Endothelial cell of umbilical vein (primary cell): ENCODE measurements at places on chromosomes 12 and 14.
A peak's percentile ranks its signal among the peaks of the same experiment; 100 is the strongest.

GRCh38 chr12:61998791-61999190, 261.4 kb upstream of the USP15 start:
- DNase-seq = peak; percentile 19

- no peak for DNase-seq
Measured at GRCh38 chr12:51386351-51386750, 4.9 kb downstream of the GALNT6 start.

DNA sequence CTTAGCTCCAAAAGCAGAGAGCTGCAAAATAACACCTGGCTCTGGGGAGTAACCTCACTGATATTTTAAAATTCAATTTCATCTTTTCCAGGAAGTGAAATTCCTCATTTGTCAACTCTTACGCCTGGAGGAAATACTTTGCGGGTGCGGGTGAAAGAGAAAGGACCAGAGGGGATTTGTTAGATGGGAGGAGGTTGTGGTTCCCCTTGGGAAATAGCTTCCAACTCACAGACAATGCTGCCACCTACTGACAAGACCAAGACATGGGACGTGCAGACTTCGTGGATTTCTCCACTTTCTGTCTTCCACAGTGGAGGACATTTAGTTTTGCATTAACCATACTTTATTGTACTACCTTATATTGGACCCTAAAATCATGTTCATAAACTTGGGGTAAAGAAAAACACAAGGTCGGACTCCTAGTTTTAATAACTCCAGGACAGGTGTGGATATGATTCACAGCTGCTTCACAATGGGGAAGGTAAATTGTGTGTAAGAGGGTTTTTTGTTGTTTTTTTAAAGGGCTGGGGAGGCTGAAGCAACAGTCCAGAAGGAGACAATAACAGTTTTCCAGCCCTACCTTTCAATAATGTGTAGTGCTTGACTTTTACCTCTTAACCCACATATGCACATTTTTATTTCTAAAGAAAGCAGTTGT, 10.8 kb downstream of the FBXL14 start:
- peak; percentile 80 for DNase-seq

GRCh38 chr12:57892232-57892972, 45.9 kb upstream of the CTDSP2 start:
- no peak for DNase-seq

DNA sequence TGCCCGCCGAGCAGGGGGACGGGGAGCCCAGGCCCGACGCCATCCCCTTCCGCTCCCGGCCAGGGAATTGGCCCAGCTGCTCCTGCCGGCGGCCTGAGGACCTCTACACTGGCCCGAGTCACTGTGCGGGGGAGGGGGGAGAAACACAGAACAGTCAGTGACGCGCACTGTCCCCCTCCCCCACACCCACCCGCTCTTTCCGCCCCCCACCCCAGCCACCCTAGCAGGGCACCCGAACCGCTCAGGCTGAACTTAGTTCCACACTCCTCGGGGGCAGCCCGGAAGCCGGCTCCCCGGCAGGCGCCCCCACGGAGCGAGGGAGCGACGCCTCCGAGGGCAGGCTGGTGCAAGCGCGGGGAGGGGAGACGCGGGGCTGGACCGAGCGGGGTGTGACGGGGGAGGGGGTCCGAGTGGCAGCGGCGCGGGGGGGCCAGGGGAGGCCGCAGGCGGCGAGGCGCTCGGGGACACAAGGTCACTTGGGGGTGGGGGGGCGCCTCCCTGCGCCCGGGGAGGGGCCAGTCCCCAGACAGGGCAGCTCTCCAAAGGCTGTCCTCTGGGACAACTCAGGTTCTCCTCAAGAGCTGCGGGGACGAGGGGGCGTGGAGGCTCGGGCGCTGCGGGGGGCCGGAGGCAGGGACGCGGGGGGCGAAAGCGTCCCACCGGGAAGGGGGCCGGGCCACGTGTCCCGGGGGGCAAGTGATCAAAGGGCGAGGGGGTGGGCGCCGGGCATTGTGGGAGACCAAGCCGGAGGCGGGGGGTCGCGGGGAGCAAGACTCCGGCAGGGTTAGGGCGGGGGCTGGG, 648 bp downstream of the CHD4 start:
- DNase-seq = peak; percentile 40

DNA sequence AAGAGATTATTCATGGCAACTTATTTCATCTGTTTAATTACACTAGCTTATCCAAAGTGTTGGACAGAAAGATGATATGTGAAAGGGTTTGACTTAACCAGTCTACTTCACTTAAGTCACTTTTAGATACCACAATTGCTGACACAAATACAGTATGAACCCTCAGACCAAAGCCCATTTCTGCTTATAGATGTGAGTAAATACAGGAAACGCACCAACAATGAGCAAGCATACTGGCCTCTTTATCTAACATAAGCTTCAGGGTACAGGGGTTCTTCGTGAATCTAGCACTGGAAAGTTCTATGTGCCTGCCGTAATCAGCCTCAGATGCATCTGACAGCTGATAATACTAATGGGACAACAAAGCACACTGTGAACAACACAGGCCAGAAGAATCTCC, 209.6 kb downstream of the MED13L start:
- DNase-seq = peak; percentile 70

GRCh38 chr12:3192221-3192620, 115.0 kb downstream of the TSPAN9 start:
- DNase-seq = no peak

- no peak for DNase-seq
Measured at GRCh38 chr12:51837286-51837685, 11.2 kb downstream of the FIGNL2 start.

GRCh38 chr12:57238854-57239554, 9.5 kb downstream of the SHMT2 start:
- peak; percentile 86 for DNase-seq

DNA sequence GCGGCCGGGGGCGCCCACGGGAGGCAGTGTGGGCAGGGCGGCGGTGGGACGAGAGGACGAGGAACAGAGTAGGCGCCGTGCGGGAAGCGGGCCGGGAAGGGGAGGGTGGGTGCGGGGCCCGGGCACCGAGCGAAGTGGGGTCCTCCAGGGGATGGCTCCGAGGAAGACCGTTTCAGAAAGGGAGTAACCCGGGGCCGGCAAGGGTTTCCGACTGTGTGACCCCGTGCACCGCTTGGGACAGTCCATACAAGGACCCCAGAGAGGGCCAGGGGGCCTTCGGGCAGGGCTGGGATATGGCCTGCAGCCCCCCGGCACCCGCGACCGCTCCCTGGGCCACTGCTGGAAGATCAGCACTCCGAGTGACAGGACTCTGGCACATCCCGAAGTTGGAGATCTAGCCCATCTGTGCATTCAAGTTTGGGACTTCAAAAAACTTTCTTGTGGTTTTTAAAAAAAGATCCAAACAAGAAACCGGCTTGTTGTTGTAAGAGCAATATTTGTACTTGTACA, 448 bp downstream of the TSPAN9 start:
- DNase-seq = no peak

DNA sequence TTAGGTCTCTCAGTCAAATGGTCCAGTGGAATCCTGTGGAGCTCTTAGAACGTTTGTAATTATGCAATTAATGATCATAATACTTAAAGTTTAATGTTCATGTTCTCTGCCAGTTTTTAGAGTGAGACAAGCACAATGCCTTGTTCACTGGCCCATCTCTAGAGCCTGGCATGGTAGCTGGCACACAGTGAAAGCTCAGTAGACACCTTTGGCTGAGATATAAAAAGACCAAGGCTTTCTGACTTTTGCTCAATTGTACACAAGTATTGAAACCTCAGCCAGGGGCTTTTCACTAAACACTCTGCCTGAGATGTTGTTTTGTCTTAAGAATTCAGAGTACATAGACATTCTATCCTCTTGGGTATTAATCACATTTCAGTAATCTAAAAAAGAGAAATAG, 241.8 kb upstream of the ATP2B1 start:
- DNase-seq = no peak

- DNase-seq = no peak
Measured at GRCh38 chr14:75322746-75323145, 44.1 kb downstream of the FOS start.

DNA sequence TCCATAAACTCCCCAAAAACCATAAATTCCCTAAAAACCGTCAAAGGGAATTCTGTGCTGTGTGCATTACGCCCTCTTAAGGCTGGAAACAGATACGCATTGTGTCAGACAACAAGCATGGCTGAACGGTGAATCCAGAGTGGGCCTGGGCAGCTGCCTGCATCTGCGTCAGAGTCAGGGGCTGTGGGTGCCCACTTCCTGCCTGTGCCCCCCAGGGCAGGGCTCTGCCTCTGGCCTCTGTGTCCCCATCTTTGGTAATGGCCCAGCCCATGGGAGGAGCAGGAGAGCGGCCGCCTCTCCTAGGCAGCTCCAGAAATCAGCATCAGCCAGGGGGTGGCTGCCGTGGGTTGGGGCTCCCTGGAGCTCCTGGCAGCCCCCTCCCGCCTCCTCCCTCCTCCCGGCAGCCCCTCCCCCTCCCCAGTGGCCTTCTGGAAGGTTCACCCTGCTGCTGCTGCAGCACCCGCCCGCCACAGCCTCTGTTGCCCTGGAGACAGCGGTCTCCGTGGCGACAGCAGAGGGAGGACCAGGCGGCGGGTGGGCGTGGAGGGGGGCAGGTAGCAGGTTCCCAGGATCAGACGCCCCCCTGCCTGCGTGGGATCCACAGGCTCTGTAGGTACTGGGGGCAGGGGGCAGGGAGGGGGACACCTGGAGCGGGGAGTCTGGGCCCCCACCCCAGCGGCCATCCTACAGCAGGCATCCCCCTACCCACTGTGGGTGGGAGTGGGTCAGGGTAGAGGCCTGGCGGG, 5.9 kb downstream of the MMP17 start:
- DNase-seq = no peak

- DNase-seq = peak; percentile 47
Measured at GRCh38 chr12:81627336-81628189, 131.6 kb downstream of the PPFIA2 start.

GRCh38 chr12:52082669-52082987, 3.1 kb downstream of the SMIM41 start:
- no peak for DNase-seq

DNA sequence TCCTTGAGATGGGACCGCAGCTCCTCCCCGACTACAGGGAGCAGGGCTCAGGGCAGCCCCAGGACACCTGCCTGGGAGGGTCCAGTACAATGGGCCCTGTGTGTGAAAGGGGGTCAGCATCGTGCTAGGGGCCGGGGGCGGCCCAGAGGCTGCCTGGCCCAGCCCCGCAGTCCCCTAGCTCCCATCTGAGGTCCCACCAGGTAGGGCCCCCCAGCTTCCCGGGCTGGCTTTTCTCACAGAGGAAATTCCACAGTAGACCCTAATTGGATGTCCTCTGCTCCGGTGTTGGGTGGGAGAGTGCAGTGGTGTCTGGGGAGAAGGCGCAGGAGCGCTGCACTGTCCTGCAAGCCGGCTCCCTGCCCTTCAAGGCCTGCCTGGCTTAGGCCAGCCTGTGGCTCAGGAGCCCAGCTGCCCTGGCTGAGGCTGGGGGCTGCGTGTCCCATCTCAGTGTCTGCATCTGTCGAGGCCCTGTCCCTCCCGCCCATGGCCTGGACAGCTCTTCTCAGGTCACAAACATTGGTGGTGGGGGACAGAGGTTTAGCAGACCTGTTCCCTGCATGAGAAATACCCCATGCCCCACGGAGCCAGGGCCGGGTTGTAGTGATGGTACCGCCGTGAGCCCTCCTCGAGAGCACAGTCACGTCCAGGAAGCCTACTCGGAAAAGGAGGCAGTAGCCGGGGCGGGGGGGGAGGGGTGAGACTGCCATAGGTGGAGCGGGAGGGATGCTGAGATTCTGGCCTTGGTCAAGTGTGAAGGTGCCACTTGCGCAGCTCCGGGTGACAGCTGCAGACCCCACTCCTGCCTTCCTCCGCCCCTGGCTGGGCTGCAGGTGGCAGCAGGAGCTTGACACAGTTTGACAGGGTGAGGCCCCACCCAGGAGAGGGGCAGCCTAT, 11.6 kb downstream of the HIP1R start:
- DNase-seq = no peak

DNA sequence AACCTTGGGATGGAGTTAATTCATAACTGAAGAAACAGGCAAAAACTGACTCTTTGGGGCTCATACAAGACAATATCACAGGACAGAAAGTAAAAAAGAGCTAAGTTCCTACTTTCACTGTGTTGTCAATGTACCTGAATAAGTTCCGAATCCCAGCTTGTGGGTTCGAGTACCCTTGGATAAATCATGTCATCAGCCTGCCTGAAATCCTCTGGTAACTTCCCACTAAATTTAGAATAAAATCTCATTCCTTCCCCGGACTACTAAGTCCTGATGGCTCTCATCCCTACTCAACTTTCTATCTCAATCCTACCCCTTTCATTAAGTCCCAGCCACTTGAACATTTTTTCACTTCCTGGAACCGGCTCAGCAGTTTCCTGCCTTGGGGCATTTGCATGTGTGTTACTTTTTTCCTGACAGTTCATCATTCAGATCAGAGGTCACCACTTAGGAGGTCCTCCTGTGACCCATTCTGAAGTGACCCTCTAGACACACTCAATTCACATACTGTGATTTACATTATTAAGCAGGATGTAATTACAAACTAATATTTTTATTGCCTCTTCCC, 12.7 kb downstream of the ERP29 start:
- peak; percentile 28 for DNase-seq

DNA sequence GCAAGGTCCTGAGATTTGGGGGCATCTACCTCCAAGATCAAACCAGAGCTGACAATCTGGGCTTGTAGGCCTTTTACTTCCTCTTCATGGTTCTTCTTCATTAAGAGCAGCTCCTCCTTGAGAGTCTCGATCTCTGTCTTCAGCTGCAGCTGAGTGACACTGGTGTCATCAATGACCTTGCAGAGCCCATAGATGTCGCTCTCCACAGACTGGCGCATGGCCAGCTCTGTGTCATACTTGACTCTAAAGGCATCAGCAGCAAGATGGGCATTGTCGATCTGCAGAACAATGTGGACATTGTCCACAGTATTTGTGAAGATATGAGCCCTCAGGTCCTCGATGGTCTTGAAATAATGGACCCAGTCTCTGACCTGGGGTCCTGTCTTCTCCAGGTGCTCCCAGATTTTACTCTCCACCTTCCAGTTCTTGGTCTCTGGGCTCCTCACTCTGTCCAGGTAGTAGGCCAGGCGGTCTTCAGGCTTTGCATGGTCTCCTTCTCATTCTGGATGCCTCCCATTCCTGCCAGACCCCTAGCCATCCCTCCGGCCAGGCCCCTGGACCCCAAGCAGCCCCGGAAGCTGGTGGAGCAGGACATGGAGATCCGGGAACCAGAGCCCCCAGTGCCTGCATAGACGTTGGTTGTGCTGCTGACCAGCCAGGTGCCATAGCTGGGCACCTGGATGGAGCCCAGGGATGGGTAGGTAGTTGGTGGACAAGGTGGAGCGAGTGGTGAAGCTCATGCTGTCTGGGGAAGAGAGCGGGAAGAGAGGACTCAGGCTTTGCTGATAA, 141.0 kb downstream of the MSRB3 start:
- no peak for DNase-seq

DNA sequence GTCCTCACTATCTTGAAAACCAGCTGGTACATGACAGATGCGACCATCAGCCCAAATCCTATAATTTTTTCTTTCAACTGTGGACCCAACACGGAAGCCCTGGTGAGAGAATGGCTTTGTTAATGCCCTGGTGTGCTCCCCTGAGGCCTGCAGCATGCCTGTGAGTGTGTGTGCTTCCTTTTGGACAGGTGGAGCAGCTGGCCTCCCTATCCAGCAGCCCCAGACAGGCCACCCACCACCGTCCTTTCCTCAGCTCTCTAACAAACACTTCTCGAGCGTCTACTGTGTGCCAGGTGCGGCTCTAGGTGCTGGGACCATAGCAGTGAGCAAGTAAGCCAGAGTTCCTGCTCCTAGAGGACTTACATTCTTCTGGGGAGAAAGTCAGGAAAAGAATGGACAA, 78.9 kb upstream of the GZMB start:
- DNase-seq = no peak
